T-helper 1 cell (primary cell): ENCODE measurements at places on chromosomes 3 and 15.

DNA sequence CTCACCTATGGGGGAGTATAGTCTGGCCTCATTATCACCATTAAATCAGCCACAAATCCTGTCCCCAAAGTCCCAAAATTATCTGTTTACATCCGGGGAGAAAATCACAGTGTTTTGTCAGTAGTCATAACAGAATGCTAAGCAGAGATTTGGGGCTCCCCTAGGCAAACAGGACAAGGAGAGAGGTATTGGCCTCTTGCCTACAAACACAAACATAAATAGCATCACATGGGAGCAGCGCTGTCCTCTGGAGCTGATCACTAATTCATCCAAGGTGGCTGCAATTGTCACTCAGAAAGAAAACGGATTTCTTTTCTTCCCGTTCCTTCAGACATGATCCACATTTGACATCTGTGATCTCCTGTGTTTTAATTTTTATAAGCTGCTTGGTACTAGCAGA lies 1028.1 kb downstream of the NTRK3 start:
- DNase-seq = no peak

DNA sequence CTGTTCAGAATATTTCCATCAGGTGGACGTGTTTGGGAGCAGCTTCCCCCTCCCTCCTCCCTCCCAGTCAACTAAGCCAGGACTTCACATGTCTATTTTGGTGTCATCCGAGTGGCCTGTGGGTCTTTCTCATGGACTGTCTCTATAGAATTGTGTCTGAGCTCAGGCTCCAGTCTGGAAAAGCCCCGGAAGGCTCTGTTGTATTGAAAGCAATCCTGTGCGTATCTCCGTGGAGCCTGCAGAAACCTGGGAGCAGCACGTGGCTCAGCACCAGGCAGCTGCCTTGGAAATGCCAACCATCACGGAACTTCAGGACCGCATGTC lies 25.2 kb downstream of the COLQ start:
- no peak for DNase-seq

GRCh38 chr3:187640569-187641059 lies 29.6 kb downstream of the SST start:
- no peak for DNase-seq

GRCh38 chr15:49435174-49435573 lies 12.1 kb downstream of the FGF7 start:
- DNase-seq = no peak

DNA sequence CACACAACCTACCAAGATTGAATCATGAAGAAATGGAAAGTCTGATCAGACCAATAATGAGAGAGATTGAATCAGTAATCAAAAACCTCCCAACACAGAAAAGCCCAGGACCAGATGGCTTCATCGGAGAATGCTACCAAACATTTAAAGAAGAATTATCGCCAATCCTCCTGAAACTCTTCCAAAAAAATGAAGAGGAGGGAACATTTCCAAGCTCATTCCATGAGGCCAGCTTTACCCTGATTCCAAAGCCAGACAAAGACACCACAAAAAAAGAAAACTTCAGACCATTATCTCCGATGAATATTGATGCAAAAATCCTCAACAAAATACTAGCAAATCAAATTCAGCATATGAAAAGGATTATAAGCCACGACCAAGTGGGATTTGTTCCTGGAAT lies 94.1 kb downstream of the SENP2 start:
- DNase-seq = no peak

GRCh38 chr15:99605490-99605931 lies 39.7 kb downstream of the MEF2A start:
- DNase-seq = no peak
